Peyer's patch (tissue), 4 donors: ENCODE measurements at places on chromosomes 7 and 10. TPM values are rescaled to one million over a fixed set of nuclear protein-coding genes. Genes with fewer than 3 reads are reported as not detected.

LIPN gene
- total RNA-seq = not detected

HOXA9 gene
- total RNA-seq = 71.2 TPM

DOCK4 gene
- 5.1 TPM for total RNA-seq

OR9A2 gene
- total RNA-seq = not detected

ZNF503 gene
- total RNA-seq = 5.2 TPM

SPAG6 gene
- total RNA-seq = not detected

RNF133 gene
- 3.3 TPM for total RNA-seq

RAB18 gene
- total RNA-seq = 46.1 TPM

CCZ1B gene
- total RNA-seq = 149 TPM

A1CF gene
- 123 TPM for total RNA-seq

ASZ1 gene
- total RNA-seq = not detected

- no peak overlapping the region for H3K27ac ChIP-seq
- no peak for DNase-seq
- no peaks in the 10 kb centered on the region for H3K36me3 ChIP-seq
- no peak overlapping the region for H3K4me3 ChIP-seq
- no peaks in the 10 kb centered on the region for H3K27me3 ChIP-seq
- H3K4me1 ChIP-seq = peaks cover 20% of the 10 kb centered on the region
Measured at GRCh38 chr7:101865031-101865430, 47.6 kb downstream of the CUX1 start.

DNA sequence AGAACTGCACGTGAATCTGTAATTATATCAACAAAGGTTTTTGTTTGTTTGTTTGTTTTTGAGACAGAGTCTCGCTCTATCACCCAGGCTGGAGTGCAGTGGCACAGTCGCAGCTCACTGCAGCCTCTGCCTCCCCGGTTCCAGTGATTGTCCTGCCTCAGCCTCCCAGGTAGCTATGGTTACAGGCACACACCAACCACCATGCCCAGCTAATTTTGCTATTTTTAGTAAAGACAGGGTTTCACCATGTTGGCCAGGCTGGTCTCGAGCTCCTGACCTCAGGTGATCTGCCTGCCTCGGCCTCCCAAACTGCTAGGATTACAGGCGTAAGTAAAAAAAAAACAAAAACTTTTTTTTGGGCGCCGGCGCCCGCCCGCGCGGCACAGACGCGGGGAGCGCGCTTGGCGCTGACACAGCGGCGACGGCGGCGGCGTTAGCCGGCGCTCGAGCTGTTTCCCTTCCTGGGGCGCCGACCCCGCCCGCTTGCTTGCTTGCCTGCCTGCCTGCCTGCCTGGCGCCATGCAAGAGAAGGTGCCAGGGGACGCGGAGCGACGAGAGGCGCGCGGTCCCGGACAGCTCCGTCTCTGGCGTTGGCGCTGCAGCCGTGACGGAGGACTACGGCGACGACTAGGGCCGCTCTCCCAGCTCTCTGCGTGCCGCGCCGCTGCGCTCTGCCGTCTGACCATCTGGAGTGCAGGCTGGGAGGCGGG lies 171.4 kb upstream of the NUPR2 start:
- no peak for DNase-seq
- no peaks in the 10 kb centered on the region for H3K36me3 ChIP-seq
- H3K27me3 ChIP-seq = no peaks in the 10 kb centered on the region
- no peak overlapping the region for H3K27ac ChIP-seq
- no peaks in the 10 kb centered on the region for H3K4me1 ChIP-seq
- H3K4me3 ChIP-seq = no peak overlapping the region

GRCh38 chr7:102069931-102070629 lies 216.6 kb upstream of the SH2B2 start:
- H3K27me3 ChIP-seq = no peaks in the 10 kb centered on the region
- H3K27ac ChIP-seq = no peak overlapping the region
- no peak for DNase-seq
- peaks cover 37% of the 10 kb centered on the region for H3K36me3 ChIP-seq
- H3K4me1 ChIP-seq = no peaks in the 10 kb centered on the region
- H3K4me3 ChIP-seq = no peak overlapping the region

DNA sequence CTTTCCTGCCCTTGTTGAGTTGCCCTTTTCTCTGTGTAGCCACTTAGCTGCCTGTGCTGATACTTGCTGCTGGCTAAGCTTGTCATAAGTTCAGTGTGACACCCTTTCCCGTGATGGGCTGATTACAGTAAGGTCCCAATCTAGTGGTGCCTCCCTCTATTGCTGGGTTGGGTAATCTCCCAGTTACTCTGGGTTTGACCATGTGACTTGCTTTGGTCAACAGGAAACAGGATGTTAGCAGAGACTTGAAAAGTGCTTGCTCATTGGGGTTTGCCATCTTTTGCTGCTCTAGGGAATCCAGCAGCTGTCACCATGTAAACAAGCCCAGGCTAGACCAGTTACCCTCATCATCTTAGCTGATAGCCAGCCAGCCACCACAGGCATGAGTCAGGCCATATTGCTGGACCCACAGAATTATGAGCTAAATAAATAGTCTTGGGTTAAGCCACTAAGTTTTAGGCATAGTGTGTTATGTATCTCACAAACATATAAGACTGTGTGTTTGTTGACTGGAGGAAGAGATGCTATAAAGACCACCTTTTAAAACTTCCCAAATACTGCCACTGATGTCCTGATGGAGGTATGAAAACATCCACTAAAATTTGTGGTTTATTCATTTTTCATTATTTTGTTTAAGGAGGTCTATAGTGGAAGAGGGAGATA lies 4.0 kb upstream of the LEP start:
- H3K4me1 ChIP-seq = no peaks in the 10 kb centered on the region
- H3K36me3 ChIP-seq = no peaks in the 10 kb centered on the region
- peaks cover 9% of the 10 kb centered on the region for H3K27me3 ChIP-seq
- H3K27ac ChIP-seq = no peak overlapping the region
- no peak for DNase-seq

GRCh38 chr7:14235056-14235455 lies 245.6 kb upstream of the ETV1 start:
- no peaks in the 10 kb centered on the region for H3K27me3 ChIP-seq
- no peak for DNase-seq
- no peak overlapping the region for H3K27ac ChIP-seq

GRCh38 chr10:102202386-102202785 lies 23.7 kb upstream of the ELOVL3 start:
- H3K27me3 ChIP-seq = no peaks in the 10 kb centered on the region
- no peaks in the 10 kb centered on the region for H3K4me1 ChIP-seq
- H3K36me3 ChIP-seq = no peaks in the 10 kb centered on the region
- no peak overlapping the region for H3K4me3 ChIP-seq

DNA sequence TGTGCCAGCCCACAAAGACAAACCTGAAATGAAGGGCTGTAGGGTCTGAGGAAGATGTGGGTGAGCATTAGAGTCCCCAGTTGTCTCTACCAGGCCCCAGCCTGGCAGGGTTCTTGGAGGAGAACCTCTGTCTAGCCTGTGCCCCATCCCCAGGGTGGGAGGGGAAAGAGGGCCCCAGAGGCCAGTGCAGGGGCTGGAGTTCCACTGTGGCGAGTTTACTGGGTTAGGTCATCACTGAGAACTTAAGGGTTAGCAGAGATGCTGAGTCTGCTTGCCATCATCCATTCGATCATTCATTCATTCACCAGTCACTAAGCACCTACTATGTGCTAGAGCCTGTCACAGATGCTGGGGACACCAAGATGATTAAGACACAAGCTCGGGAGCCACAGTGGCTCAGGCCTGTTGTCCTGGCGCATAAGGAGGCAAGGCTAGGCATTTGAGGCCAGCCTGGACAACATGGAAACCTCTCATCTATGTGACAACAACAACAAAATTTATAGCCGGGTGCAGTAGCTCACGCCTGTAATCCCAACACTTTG lies 2.6 kb downstream of the ANKRD2 start:
- no peaks in the 10 kb centered on the region for H3K27me3 ChIP-seq
- H3K36me3 ChIP-seq = no peaks in the 10 kb centered on the region
- H3K4me1 ChIP-seq = peaks cover 8% of the 10 kb centered on the region
- no peak for DNase-seq
- H3K4me3 ChIP-seq = no peak overlapping the region

DNA sequence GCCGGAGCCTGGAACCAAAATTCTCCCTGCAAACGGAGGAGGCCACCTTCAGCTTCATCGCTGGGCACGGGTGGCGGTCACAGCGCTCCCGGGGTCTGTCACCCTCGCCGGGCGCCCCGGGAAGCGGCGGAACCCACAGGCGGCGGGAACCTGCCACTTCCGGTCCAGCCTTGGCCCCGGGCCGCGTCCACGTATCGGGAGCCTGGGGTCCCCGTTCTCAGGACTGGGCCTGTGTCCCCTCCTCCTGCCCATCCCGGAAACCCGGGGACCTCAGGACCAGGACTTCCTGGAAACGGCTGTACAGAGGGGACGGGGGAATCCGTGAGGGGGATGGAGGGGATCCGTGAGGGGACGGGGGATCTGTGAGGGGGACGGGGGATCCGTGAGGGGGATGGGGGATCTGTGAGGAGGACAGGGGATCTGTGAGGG lies 25.4 kb downstream of the PDGFA start:
- peaks cover 25% of the 10 kb centered on the region for H3K36me3 ChIP-seq
- no peak overlapping the region for H3K4me3 ChIP-seq
- H3K27ac ChIP-seq = no peak overlapping the region
- H3K4me1 ChIP-seq = no peaks in the 10 kb centered on the region

DNA sequence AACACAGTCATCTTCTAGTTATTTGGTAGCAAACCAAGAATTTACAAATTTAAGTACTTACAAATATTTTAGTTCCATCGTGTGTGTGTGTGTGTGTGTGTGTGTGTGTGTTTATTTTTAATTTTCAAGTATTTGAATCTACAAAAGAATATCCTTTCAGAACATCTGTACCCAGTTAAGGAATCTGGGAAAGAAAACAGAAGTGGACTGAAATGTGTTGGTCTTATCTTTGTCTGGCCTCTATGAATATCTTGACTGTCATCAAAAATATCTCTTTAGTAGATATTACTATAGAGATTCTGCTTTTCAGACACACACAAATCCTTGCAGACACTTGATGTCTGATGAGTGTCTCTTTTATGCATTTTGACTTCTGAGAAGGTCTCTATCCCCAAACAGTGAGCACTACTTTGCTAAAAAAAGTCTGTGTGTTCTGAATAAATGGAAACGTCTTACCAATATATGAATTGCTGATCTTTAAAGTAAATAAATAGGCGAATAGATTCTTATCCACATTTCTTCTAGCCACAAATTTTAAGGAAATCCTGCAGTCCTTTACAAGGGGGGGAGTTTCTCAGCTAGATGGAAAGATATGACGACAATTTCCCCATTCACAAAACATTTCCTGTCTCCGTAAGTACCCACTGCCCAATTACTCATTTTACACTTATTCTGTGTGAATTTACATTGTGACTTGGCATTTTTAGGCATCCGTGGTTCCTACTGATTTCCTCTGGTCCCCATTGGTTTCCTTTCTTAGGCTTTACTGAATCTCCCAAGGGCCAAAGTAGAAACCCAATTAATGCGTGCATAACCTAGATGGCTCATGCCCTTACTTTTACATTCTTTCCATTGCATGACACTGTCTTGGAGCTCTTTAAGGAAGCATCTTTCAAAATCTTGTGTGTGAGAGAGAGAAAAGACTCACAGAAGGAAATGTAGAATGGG lies 36.0 kb downstream of the NRCAM start:
- H3K27ac ChIP-seq = no peak overlapping the region
- H3K4me3 ChIP-seq = no peak overlapping the region
- no peaks in the 10 kb centered on the region for H3K36me3 ChIP-seq
- no peaks in the 10 kb centered on the region for H3K4me1 ChIP-seq
- H3K27me3 ChIP-seq = no peaks in the 10 kb centered on the region

DNA sequence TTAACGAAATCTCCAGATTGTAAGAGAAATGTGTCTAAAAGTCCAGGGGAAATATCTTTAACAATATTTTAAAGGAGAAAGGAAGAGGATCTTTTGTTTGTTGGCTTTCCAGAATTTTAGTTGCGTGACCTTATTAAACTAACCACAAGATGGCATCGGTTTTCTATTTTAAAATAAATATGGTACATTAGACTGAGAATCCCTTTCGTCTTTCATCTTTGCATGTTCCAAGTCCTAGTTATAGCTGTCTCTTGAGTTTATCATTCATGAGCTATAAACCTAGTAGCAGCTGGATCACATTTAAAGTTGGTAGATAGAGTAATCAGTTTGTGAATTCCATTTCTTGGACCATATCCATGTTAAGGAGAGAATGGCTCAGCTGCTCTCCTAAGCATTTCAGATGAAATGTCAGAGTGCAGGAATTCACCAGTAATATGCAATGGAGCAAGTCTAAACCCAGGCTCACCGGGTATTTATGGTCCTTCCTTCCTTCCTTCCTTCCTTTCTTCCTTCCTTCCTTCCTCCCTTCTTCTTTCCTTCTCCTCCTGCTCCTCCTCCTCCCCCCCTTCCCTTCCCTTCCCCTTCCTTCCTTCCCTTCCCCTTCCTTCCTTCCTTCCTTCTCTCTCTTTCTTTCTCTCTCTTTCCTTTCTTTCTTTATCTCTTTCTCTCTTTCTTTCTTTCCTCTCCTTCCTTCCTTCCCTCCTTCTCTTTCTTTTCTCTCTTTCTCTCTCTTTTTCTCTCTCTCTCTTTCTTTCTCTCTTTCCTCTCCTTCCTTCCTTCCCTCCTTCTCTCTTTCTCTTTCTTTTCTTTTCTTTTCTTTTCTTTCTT lies 57.8 kb upstream of the RAB18 start:
- no peaks in the 10 kb centered on the region for H3K27me3 ChIP-seq
- H3K27ac ChIP-seq = no peak overlapping the region
- no peak for DNase-seq
- no peaks in the 10 kb centered on the region for H3K4me1 ChIP-seq
- H3K4me3 ChIP-seq = no peak overlapping the region

- no peaks in the 10 kb centered on the region for H3K36me3 ChIP-seq
- H3K4me3 ChIP-seq = no peak overlapping the region
- H3K27ac ChIP-seq = no peak overlapping the region
Measured at GRCh38 chr10:45034301-45034700, 33.6 kb downstream of the ZNF22 start.

GRCh38 chr10:119340893-119341458 lies 133.6 kb downstream of the GRK5 start:
- DNase-seq = no peak
- H3K27me3 ChIP-seq = no peaks in the 10 kb centered on the region
- H3K4me3 ChIP-seq = no peak overlapping the region
- peak overlapping the region; percentile 66 for H3K27ac ChIP-seq

DNA sequence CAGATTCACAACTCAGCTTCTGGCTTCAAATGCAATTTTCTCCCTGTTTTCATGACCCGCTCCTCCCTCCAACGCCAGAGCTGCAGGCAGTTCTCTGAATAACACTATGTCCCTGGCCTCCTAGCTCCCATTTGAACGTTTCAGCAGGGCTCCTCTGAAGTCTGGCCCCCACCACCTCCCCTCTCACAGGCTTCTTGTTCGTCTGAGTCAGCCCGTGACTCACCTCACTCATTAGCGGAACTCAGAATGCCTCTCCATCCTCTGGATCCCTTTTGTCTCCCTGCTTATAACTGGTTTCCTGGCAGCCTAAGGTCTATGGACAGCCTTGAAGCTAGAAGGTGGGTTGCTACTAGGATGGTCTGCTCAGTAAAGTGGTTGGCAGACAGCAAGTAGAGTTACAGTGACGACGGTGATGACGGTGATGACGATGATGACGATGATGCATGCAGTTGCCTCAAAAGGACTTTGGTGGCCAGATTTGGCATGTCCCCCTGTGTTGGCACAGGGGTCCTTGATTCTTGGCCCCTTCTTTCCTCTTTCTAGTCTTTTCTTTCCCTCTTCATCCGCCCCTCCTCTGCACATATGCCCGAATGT lies 83.3 kb upstream of the MKLN1 start:
- no peaks in the 10 kb centered on the region for H3K36me3 ChIP-seq
- no peaks in the 10 kb centered on the region for H3K4me1 ChIP-seq
- no peak overlapping the region for H3K27ac ChIP-seq
- H3K27me3 ChIP-seq = no peaks in the 10 kb centered on the region

- no peaks in the 10 kb centered on the region for H3K4me1 ChIP-seq
- H3K27me3 ChIP-seq = no peaks in the 10 kb centered on the region
- DNase-seq = no peak
- H3K4me3 ChIP-seq = no peak overlapping the region
Measured at GRCh38 chr7:32929430-32930143, 27.7 kb upstream of the FKBP9 start.
